Stimulated activated CD8-positive, alpha-beta memory T cell treated with anti-CD3 and anti-CD28 coated beads, Interleukin-7, amount 100 ng/mL, for 4 hours (primary cell): ENCODE measurements at places on chromosomes 16 and 17.

DNA sequence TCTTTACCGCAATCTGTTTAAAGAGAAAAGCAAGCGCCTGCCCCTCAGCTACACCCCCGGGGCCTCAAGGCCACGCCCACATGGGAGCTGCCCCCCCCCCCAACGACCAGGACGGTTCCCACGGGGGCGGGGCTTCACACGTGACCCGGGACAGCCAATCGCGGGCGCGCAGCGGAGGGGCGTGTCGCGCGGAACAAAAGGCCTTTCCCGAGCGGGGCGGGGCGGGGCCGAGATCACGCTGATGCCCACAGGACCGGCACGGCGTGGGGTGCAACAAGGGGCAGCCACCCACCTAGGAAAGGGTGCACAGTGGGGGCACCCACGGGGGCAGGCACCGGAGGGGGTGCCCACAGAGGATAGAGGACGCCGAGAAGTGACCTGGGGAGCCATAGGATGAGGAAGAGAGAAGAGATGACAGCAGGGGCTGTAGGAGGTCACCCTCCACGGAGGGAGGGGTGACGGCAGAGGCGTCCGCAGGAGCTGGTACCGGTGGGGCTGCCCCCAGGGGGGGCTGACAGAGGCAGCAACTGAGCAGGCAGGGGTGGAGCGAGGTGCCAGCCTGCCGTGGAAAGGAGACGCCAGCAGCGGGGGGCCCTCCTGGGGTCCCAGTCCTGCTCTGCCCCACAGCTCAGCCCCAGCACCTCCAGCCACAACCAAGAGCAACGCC lies 6.2 kb downstream of the UNKL start:
- peak; percentile 93 for DNase-seq

DNA sequence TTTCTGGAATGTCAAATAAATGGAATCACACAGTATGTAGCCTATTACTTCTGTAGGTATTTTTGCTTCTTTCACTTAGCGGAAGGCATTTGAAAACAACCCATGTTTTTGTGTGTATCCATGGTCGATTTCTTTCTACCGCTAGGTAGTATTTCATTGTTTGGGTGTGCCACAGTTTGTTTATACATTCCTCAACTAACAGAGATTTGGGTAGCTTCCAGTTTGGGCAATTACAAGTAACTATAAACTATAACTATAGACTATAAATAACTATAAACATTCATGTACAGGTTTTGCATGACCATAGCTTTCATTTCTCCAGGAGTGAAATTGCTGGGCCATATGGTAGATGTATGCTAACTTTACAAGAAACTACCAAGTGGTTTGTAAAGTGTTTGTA lies 40.1 kb downstream of the LYRM9 start:
- DNase-seq = no peak

DNA sequence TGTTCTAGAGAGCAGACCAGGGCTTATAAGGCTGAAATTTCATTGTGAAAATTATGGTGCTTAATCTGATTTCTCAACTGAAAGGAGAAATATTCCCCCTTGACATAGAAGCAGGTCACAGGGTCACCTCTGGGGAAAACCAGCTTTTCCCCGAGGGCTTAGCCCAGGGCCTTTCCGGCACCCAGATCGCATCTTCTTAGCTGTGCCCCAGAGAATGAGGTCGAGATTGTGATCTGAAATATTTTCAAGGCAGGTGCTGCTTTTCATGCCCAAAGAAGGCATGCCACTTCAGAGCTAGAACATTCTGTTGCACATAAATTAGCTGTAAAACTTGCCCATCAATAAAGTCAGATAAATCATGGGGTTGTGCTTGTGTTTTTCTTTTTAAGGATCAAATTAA lies 25.4 kb upstream of the ARHGAP17 start:
- no peak for DNase-seq

GRCh38 chr17:33234930-33235685 lies 58.0 kb downstream of the ASIC2 start:
- DNase-seq = no peak

DNA sequence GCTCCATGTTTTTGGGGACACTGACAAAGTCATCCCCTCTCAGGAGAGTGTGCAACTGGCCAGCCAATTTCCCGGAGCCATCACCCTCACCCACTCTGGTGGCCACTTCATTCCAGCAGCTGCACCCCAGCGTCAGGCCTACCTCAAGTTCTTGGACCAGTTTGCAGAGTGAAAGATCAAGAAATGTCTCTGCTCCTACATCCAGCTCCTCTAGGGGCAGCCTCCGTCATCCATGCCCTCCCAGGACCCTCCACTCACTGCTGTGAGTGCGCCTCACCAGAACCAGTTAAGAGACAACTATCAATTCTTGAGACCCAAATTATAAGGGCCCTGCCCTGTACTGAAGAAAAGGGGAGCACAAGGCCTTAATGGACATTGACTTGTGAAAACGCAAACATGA lies 1.1 kb downstream of the OVCA2 start:
- DNase-seq = no peak

DNA sequence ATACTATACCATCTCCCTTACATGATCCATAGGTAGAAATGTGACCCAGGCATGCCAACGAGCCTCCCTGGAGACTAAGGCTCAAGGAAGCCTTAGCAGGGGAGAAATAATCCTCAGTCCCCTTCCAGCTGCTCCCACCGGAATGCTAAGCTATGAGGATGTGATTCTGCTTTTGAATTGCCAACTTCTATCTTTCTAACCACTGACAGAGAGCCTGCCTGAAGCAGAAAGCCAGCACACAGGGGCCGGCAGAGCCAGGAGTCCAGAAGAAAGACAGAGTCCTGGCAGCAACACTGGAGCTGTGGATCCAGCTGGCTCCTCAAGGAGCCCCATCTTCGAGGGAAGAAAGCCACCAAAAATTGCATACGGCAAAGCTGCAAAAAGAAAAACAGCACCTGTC lies 579.6 kb upstream of the CDH5 start:
- no peak for DNase-seq

GRCh38 chr17:71682174-71682494 lies 438.7 kb upstream of the SOX9 start:
- no peak for DNase-seq
